Cortex of kidney (tissue), 1 donor: ENCODE measurements at places on chromosomes 12 and 14.

DNA sequence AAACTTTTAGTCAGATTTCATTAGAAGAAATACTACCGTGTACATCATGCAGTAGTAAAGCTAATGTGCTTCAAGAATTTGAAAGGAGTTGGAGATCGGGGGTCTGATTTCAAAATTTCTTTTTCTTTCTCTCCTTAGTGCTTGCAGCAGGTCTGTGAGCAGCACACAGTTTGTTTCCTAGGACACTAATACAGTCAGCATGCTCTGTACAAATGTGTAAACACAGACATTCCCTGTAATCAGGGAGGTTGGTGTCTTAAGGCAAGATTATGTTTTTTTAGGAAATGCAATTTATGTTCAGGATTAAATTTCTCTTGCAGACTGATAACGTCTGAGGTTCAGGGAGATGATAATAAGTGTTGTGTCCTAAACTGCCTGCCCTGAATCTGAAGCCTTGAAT lies 142.7 kb downstream of the ALX1 start:
- DNase-seq, result no peak

- DNase-seq, result no peak
Measured at GRCh38 chr12:56601503-56601902, 28.6 kb downstream of the BAZ2A start.

GRCh38 chr14:58912287-58912686 lies 274.5 kb downstream of the DACT1 start:
- no peak for DNase-seq

GRCh38 chr14:76780058-76780345 lies 18.7 kb downstream of the VASH1 start:
- no peak for DNase-seq

GRCh38 chr14:105418269-105419194 lies 1.1 kb upstream of the MTA1 start:
- no peak for DNase-seq

GRCh38 chr12:66571361-66571915 lies 107.4 kb downstream of the GRIP1 start:
- no peak for DNase-seq

- no peak for DNase-seq
Measured at GRCh38 chr14:91348845-91349465, 68.7 kb downstream of the CCDC88C start.

GRCh38 chr12:132888852-132889251 lies 1.4 kb upstream of the CHFR start:
- no peak for DNase-seq

DNA sequence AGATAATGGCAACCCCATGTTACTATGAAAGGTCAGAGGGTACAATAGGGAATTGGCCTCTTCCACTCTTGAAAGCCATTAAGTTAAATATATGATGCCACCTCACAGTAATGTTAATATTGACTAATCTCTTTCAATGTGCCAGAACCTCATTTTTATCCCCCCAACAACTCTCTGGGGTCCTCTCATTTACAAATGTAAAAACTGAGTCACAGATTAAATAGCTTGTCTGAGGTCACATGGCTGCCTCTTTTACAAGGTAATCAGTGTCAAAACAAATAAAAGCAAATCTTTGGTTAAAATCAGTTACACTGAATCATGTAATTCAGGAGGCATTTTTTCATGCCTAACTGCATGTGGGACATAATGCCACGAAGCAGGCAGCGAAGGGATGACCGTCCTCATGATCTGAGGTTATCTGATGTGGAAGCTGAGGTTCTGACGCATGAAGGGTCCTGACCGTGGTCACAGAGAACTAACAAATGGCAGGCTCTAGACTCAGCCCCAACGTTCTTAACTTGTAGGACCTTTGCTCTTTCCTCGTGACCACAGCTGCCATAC lies 78.5 kb downstream of the PTPN21 start:
- DNase-seq, result no peak

- no peak for DNase-seq
Measured at GRCh38 chr12:120640861-120641833, 721 bp downstream of the CABP1 start.

GRCh38 chr12:47408171-47408871 lies 297.5 kb downstream of the RPAP3 start:
- no peak for DNase-seq

DNA sequence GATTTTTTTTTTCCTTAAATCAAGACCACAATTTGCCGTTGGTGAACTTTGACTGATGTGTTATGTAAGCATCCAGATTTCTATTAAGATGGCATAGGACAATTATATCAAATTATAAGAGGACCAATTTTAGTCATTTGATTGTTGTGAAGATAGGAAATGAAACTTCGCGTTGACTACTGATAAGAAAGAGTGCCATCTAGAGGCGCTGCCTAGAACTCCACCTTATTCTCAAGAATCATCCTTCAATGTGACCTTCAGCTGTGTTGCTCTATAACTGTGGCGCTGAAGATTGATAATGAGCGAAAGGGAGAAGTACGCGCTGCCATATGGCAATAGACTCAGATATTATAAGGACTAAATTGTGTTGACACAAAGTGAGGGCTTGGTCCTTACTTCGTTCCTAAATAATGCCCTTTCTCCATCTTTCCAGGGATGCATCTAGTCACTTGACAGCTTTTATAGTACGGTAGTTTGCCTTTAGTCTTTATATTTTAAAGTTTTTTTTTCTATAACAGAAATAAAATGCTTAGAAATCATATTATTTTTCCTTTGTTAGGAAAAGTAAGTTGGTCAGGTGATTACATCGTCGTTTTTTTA lies 350.8 kb upstream of the STXBP6 start:
- DNase-seq, result no peak

DNA sequence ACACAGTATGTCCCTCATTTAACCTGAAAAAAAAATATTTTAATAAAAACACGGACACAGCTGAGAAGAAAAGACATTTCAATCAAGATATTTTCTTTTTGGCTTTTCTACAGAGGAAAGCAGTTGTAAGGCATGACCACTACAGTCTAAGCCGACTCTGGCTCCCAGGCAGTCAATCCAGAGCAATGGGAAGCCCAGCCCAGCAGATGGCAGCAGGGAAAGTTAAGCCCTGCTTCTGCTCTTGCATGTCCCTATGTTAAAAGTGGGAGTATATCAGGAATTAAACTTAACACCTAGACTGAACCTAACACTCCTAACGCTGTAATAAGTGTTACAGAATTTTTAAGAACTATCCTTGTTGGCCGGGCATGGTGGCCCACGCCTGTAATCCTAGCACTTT lies 19.5 kb upstream of the HAL start:
- DNase-seq, result no peak

GRCh38 chr12:77007476-77007875 lies 57.9 kb downstream of the E2F7 start:
- no peak for DNase-seq

GRCh38 chr12:51521554-51522276 lies 69.3 kb upstream of the SCN8A start:
- DNase-seq, result no peak

- no peak for DNase-seq
Measured at GRCh38 chr12:96230646-96231045, 36.5 kb downstream of the ELK3 start.

DNA sequence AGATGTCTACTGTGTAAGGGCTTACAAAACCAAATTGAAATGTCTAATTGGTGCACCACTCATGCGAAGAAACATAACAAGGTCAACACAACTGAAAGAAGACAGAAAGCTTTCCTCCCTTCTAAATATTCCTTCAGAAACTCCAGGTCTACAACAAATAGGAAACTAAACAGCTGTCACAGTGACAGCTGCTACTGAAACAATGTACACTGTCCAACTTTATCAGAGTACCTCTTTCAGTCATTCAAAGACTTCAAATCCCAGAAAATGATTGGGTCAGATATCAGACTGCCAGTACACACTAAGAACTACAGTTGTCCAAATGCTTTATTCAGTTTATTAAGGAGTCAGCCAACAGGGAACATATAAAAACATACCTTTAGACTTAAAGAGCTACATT lies 35.2 kb downstream of the CEP128 start:
- no peak for DNase-seq

DNA sequence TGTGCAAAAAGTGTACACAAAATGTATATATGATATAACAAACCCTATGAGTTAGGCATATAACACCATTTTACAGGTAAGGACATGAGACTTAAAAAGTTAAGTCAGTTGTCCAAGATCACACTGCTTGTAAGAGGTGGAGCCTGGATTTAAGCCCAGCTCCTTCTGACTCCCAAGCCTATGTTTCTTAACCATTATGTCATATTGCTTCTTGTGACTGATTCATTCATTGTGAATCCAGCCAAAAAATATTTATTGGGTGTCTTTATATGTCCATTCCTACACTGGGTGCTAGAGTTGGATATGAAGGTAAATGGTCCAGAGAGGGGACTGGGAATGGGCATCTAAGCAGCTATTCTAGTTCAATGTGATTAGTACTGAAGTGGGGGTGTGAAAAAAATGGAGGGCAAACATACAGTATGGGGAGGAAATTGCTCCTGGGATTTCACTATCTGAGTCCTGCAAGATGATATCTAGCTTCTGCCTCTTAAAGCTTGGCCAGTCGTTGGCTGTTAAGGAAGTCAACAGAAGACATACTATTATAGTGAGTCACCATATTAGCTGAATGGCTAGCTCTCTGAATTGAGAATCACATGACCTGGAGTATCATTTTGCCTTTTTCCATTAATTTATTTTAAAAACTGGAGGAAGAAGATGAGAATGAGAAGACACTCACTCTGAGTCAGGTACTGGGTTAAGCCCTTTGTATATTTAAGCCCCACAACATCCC lies 28.8 kb downstream of the PAX9 start:
- DNase-seq, result no peak

- DNase-seq, result no peak
Measured at GRCh38 chr14:94936901-94937685, 167.2 kb upstream of the GSC start.

- DNase-seq, result no peak
Measured at GRCh38 chr12:79549531-79550271, 141.1 kb downstream of the PAWR start.

GRCh38 chr12:113961921-113962710 lies 4.0 kb downstream of the RBM19 start:
- DNase-seq, result no peak

GRCh38 chr14:91352728-91353692 lies 64.6 kb downstream of the CCDC88C start:
- no peak for DNase-seq
